ENCODE measurements at places on chromosomes 5 and 9.

GRCh38 chr9:12770261-12770660, 4.6 kb upstream of the LURAP1L start:
- no peak for DNase-seq

DNA sequence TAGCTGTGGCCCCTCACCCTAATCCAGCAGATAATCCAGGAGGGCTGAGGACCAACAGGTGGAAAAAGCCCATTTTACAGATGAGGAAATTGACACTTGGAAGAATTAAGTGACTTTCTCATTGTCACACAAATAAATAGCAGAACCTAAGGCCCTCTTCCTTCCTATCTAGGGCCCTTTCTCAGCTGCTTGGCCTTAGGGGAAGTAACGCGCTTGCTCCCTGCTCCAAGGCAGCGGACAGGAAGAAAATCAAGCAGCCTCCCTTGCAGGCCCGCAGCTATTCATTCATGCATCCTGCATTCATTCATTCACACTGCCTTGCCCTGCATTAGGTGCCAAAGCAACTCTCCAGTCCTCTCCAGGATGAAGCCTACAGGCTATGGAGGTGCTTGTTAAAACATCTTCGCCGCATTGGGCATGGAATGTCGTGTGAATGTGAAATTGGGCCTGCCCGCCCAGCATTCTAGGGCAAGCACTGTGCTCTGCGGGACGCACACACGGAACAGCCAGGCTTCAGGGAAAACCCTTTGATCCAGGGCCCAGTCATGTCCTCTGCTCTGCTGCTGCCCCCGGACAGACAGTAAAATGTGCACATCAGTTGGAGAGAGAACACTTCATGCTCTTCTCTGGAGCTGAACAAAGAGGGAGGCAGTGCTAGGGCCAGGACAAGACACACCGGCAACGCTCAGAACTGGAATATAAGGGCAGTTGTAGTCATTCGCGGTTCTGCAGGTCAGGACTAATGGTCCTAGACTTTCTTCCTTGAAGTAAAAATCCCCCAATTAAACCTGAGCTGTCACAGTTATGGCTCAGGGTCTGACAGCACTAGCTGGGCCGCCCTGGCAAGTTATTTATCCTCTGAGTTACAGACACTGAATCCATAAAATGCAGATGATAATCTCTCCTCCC, 166.0 kb downstream of the COL23A1 start:
- DNase-seq: no peak

DNA sequence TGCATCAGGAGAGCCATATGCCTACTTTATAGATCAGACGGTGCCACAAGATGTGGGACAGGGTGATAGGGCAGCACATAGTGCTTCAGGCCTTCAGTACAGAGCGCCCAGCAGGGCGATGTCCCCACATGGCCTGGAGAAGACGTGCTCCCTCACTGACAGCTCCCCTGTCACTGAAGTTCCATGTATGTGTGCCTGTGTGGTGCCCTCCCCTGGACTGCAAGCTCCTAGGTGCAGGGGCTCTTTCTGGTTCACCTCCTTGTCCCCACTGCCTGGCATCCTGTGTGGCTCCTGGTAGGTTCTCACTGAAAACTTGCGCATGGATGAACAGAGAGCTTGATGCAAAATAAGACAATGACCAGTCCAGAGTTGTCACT, 233.1 kb downstream of the GADD45G start:
- DNase-seq: no peak

- DNase-seq: no peak
Observed at GRCh38 chr5:66963559-66963971, 233.0 kb downstream of the CD180 start.

DNA sequence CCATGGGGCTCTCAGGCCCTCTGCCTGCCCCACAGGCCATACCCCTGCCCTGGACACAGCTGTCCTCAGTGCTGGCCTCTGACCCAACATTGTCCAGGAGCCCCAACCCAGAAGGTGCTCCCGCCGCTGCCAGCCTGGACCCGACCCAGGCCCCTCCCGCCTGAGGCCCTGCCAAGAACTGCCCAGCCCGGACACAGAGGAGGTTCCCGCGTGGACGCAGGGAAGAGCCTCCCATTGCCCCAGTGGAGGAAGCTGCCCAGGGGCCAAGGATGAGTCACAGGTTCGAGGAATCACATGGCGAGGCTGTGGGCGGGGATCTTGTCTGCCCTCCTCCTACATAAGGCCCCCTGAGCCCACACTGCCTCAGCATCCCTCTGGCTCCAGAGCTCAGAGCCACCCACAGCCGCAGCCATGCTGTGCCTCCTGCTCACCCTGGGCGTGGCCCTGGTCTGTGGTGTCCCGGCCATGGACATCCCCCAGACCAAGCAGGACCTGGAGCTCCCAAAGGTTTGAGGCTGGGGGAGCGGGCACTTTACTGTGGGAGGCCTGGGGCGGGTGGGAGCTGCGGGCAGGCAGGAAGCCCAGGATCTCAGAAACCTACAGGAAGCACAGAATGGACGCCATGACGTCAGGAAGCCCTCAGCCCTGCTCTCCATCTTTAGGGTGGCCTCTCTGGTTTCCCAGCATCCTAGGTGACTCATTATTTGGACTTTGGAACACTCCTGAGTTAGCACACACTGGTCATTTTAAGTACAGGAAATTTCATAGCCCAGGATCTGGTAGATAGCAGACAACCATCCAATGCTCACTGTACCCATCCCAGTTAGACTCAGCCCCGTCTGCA, at the start of gene PAEP:
Gene PAEP, plus strand, starts transcription at position 366 of the 844 bp plus-strand sequence.
- no peak for DNase-seq

DNA sequence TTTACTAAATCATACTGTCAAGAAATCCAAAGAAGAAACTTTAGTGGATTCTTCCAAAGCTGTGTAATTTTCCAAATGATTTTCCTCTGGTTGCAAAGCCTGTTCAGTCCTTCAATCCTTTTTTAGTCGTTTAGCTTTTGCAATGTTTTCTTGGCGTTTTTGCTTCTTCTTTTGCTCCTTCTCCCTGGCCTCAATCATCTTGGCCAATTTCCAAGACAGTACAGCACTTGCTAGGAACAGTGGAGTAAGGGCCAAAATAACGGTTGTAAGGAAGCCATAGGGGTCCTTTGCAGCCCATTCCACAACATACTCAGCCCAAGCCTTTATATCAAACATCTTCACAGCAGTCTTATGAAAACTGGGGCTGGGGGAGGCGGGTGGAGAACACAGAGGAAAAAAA, 2.4 kb downstream of the SMIM15 start:
- DNase-seq: no peak

DNA sequence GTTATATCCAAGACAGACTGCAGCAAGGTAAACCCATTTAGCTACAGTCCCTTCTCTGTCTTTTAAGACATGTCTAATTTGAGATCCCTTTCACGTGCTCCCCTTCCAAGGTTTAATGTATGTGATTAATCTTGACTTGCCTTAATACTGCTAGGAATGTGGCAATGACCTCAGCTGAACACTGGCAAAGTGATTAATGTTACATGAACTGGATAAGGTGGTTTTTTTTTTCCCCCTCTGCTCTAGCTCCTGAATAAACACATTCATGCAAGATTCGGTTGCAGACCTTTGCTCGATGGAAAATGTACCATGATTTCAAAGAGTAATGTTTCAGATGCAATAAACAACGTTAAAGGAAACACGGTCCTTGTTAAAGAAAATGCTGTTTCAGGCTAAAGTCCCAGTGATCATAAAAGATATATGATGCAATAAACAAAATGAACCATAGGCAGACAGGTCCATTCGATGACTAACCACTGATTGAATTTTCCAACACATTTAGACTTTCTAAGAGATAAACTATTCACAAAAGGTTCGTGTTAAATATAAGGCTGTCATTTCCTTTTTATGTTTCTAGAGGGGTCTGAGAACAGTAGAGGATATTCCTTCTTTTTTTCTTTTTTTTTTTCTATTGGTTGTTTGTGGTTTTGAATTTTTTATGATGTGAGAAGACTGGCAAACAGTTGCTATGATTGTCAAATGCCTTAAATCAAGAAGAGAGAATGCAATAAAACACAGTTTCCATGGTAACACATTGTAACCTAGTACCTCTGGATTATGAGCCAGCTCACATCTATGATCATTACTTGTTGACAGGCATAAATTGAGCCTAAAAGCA, 44.7 kb upstream of the ZNF608 start:
- DNase-seq: no peak

- DNase-seq: no peak
Observed at GRCh38 chr5:149731332-149731616, 1.2 kb downstream of the PPARGC1B start.
